ENCODE measurements at places on chromosomes 3 and 15.

DNA sequence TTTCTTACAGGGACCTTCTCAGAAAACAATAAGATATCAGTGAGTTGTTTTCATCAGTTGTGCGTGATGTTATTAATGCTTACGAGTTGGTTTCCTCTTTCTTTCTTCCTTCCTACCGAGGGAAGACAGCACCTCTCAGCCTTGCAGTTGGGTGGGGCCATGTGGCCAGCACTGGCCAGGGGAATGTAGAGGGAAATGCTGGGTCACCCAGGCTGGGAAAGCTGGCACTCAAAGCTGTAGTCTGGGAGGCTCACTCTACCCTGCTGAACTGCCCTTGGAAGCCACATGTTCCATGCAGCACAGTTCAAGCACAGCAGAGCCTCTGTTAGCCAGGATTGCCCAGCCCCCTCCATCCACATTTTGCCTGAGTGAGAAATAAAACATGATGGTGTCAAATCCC is 10.1 kb upstream of the CHCHD6 start:
- no peak for DNase-seq

DNA sequence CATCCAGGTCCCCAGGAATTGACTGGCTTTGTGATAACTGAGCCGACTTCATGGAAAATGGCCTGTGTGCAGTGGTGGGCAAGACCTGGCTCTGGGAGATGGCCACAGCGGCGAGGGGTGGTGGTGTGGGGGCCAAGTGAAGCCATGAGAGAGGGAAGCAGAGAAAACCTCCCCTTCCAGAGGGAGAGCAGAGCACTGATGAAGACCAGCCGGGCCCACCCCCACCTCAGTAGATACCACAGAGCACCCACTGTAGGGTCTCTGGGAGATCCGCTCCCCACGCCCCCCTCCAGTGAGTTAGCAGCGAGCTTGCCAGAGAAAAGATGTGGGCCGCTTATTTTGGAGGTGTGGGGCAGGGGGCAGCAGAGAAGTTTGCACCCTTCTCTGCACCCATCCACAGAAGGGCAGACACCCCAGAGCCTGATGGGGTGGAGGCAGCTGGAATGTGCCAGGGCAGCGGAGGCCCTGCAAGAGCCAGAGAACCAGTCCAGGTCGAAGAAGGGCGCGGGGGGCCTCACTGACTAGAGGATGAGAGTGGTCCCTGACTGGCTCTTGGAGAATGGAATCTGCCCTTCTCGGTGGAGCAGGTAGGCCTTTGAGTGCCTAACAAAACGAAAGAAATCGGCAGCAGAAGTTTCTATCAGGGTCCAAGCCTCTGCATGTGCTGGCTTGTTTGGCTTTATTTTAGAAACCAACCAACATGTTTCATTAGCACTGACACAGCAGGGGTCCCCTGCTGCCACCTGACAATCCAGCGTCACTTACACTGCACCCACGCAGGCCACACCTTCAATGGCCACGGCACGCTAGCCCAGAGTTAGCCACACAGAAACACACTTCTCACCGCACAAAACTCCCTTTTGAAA is 28.3 kb downstream of the MELTF start:
- DNase-seq, result no peak

GRCh38 chr3:23667536-23668429 is 138.0 kb upstream of the UBE2E1 start:
- DNase-seq, result no peak

- DNase-seq, result no peak
Measured at GRCh38 chr3:5729852-5730251, 542.3 kb downstream of the EDEM1 start.

DNA sequence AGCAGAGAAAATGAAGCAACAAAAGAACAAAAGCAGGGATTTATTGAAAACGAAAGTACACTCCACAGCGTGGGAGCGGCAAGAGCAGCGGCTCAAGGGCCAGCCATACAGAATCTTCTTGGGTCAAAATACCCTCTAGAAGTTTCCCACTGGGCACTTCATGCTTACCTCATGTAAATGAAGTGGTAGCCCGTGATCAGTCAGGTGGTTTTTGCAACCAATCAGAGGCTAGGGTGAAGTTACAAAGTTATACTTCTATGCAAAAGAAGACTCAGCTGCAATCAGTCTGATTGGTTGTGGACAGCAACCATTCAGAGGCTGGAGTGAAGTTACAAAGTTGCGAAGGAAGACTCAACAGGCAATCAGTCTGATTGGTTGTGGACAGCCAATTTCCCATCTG is 37.8 kb upstream of the TRH start:
- DNase-seq, result no peak

Measured in naive B cell (primary cell).